ENCODE measurements at places on chromosomes 2 and 18. TPM values are rescaled to one million over a fixed set of nuclear protein-coding genes. Genes with fewer than 3 reads are reported as not detected.

Gene ZNF512
- total RNA-seq = 20.9 TPM

- no peak for DNase-seq
These were observed 113.6 kb downstream of the MRO start for GRCh38 chr18:50706199-50706598.

DNA sequence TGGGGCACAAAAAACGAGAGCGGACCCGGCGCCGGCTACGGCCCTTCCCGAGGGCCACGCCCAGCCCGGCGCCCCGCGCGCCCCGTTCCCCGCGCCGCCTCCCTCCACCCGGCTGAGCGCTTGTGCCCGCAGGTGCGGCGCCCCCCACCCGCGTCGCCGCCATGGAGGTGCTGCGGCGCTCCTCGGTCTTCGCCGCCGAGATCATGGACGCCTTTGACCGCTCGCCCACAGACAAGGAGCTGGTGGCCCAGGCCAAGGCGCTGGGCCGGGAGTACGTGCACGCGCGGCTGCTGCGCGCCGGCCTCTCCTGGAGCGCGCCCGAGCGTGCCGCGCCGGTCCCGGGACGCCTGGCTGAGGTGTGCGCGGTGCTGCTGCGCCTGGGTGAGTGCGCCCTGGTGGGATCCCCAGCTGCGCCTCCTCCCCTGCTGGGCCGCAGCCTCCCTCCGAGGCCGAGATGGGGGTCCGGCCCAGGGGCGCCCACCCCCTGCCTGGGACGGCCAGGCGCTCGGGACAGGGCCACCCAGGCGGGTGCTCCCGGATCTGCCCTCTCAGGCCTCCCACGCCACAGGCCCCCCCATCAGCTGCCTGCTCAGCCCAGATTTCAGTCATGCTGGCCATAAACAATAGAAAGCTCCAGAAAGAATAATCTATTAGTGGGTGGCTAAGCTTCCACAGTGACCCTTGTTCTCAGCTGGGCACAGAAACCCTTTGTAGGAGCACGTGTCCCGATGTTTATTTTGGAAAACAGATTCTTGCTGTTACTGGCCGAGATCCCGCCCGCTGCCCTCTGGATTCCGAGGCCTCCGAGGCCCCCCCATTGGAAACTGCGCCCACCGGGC, 997 bp downstream of the BOK start:
- no peak for DNase-seq

DNA sequence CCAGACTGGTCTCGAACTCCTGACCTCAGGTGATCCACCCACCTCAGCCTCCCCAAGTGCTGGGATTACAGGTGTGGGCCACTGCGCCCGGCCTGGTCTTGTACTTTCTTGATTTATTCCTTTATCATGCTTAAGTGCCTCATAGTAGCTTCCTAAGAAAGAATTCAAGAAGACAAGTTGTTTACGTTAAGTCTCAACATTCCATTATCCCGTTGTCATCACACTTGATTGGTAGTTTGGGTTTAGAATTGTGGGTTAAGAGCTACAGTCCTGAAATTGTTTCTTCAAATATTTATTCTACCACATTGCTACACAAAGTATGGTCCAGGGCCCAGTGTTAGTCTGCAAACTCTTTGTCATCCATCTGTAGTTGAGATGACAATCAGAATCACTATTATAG, 194.0 kb downstream of the VWC2L start:
- no peak for DNase-seq

Gene SRD5A2
- not detected for total RNA-seq

Gene CFC1B
- total RNA-seq = not detected

DNA sequence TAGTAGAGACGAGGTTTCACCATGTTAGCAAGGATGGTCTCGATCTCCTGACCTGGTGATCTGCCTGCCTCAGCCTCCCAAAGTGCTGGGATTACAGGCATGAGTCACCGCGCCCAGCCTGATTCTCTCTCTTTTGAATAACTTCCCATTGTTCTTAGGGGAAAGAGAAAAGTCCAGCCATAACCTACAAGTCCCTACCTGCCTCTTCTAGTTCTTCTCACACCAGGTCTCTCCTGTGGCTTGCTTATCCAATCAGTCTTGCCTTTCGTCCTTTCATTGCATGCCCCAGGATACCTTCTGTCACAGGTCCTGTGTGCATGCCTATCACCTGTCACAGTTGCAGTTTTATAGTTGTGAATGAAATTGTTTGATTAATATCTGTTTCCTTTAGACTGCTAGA, 148.1 kb downstream of the SLC4A3 start:
- DNase-seq = no peak

- no peak for DNase-seq
These were observed 71.4 kb upstream of the THSD7B start for GRCh38 chr2:136693966-136694365.

GRCh38 chr2:149033716-149034115, 4.8 kb upstream of the LYPD6B start:
- no peak for DNase-seq

DNA sequence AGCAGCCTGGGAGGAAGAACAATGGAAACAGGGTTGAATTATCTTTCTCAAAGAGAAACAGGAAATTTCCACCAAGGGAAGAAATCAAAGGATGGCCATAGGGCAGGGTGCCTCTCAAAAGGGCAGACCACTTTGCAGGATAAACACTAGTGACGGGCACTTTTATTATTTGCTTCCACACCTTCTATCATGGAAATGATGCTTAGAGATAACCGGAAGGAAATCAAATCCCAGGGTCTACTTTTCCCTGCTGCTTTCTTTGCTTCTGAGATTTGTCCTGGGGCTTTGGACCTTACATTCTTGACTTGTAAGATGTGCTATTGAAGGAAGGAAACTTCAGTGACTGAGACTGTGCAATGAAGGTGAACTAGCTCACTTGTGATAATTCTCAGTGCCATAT, 1.1 kb upstream of the SCN9A start:
- no peak for DNase-seq

GRCh38 chr2:9226458-9227380, 20.1 kb downstream of the ASAP2 start:
- DNase-seq = no peak

Gene CD207
- total RNA-seq = 25.4 TPM

DNA sequence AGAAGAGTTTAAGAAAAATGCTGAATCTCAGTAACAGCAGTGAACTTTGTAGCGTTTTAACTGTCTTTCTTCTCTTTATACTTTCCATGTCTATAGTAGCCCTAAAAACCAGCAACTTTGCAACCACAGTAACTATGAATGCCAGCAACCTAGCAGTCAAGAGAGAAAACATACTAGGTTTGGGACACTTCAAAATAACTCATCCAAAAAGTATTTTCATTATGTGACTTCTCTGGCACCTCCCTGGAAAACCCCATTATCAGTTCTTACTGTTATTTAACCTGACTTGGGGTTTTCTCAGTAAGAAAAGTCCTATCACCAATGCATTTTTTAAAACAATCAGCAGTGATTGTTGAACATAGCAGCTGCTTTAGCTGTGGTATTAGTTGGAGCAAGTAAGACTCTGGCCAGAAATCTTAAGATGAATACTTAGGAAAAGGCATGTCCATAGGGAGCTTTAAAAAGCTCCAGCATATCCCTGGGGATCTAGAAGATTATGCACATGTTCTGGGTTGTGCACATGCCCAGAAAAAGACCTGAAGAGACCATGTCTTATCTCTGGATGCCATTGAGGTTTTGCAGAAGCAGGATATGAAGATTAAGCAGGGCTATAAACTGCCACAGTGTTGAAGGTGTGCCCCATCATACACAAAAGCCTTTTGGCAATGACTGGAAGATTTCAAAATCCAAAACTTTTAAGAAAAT, 411.3 kb downstream of the CMPK2 start:
- no peak for DNase-seq

DNA sequence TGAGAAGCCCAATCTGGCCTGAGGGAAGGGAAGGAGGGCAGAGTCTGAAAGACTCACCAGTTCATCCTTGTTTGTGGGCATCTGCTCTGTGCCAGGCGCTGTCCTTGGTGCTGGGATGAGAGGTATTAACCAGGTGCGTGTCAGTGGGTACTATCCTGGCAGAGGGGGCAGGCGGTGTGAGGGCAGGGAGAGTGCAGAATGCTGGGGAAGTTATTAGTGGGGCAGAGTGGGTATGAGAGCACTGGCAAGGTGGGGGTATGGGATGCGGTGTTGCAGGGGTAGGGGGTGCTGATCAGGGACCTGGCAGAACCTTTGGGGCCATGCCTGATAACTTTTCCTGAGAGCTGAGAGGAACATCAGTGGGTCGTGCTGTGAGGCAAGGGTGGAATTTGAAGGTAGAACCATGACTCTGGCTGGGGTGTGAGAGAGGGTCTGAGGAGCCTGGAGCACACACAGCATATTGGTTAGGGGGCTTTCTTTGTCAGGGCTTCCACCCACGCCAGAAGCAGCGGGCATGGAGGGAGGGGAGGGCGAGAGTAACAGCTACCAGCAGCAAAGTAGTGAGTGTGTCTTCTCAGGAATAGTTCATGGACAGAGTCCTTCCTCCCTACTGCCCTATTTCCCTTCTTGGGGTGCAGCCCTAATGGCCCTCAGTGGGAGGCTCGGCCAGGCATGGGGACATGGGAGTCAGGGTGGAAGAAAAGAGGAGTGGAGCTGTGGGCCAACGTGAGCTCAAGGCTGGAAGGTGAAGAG, 290.7 kb downstream of the CYP26B1 start:
- peak; percentile 54 for DNase-seq

DNA sequence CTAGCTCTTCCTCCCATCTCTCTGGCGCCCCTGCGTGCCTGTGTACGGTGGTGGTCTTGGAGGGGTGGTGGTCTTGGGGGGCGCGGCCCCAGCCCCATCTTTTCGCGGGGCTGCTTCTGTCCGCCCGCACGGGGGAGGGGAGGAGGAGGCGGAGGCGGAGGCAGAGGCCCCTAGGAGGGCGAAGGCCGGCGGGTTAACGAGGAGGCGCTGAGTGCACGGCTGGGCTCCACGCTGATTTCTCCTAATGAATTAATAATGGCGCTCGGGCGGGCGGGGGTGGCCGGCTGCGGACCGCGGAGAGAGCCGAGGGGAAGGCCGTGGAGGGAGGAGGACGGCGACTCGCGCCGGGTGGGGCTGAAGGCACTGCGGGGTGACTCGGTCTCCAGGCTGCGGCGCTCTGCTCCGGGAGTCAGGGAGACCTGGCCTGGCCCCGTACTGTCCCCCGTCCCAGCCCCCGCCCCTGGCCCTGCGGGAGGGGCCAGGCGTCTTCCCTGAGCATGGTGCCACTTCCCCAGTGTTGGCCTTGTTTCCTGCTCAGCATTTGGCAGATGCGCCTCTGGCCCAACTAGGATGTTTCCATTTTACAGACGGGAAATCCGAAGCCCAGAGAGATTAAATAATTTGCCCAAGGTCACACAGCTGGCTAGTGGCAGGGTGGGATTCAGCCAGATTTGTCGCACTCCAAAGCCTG, 6.0 kb downstream of the GAREM2 start:
- DNase-seq = no peak

Gene MSTN
- total RNA-seq = not detected

GRCh38 chr2:217077831-217078407, 218.1 kb upstream of the TNP1 start:
- DNase-seq = no peak

Gene PCARE
- 0.21 TPM for total RNA-seq

DNA sequence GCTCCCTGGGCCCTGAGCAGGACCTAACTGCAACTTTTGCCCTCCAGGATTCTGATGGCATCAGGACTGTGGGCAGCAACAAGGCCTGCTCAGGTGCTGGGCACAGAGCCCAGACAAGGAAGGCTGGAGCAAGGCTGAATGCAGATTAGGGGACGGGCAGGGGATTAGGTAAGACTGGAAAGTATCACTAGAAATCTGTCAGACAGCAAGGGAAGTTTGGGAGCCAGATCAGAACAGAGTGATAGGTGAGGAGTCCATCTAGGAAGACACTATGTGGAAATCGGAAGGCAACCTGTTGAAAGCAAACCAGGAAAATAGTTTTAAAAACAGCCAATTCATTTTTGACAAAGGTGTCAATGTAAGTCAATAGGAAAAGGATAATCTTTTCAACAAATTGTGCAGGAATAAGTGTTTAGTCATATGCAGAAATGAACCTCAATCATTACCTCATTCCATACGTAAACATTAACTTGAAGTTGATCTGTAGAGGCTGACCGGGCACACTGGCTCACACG, 56.4 kb upstream of the STPG4 start:
- DNase-seq = no peak

Gene REG1B
- not detected for total RNA-seq

Gene SCYGR4
- 7.2 TPM for total RNA-seq

DNA sequence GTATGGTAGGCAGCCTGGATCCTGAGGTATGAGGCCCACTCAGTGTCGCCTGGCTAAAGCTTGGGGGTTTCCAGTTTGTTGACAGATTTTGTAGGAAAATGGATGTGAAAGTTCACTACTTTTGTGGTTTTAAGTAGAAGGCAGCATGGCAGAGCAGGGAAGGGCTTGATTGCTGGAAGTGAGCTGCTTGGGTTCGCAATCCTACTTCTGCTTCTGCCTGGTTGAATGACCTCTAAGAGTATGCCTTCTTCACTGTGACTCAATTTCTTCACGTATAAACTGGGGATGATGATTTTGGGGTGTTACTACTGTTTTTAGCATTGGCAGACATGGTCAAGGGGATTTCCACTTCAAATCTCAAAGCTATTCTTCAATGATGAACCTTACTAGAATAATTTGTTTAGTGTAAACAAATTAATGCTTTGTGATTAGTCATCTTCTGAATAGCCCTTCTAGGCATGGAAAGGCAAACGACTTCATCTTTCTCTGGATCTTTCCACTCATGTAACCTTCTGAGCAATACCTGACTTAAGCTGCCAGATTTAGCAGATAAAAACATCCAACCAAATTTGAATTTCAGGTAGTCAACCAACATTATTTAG, 13.2 kb downstream of the BMP10 start:
- DNase-seq = no peak

Gene ANKRD30B
- total RNA-seq = not detected

Gene CFAP221
- not detected for total RNA-seq

GRCh38 chr2:209499069-209499468, 75.2 kb downstream of the MAP2 start:
- DNase-seq = no peak

- no peak for DNase-seq
These were observed 12.1 kb downstream of the CD226 start for GRCh38 chr18:69935319-69936190.

- DNase-seq = no peak
These were observed 1.6 kb downstream of the SCN3A start for GRCh38 chr2:165202239-165202638.

GRCh38 chr18:45876161-45876560, 50.7 kb downstream of the SIGLEC15 start:
- DNase-seq = no peak

DNA sequence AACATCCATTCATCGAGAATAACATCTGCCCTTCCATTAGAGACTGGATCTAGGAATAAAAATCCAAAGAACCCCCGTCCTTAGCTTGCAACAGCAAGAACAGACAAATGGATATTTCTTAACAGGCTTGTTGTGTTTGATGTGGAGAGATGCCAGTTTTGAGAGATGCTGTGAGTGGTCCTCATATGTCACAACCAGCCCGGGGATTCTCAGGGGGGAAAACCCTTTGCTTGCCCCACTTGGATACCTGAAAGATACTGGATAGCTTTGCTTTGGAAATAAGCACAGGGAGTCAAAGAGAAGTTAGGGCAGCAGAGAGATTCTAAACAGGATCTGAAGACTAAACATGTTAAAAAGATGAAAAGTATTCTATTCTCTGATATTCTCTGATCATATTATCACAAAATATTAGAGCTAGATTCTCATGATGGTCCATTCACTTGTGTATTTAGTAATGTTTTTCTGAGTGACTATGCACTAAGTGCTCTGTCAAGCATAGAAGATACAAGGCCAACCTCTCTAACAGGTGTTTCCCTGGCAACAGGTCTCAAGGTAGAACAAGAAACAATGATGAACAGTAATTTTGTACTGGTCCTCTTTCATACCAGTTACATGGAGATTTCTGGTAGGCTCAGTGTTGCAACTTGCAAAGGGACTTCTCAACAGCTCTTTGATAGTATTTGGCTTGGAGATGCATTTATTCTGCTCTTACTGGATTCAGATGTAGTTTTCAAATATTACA, 348.2 kb downstream of the MYCN start:
- DNase-seq = no peak
